ENCODE measurements at places on chromosomes 4 and X.
A peak's percentile ranks its signal among the peaks of the same experiment; 100 is the strongest.

- peak; percentile 57 for DNase-seq
Observed at GRCh38 chr4:88523325-88524129, at the start of gene PYURF. TSS of gene PYURF (minus strand) at chr4:88523776. CDS start at chr4:88523700, 76 bp downstream.

DNA sequence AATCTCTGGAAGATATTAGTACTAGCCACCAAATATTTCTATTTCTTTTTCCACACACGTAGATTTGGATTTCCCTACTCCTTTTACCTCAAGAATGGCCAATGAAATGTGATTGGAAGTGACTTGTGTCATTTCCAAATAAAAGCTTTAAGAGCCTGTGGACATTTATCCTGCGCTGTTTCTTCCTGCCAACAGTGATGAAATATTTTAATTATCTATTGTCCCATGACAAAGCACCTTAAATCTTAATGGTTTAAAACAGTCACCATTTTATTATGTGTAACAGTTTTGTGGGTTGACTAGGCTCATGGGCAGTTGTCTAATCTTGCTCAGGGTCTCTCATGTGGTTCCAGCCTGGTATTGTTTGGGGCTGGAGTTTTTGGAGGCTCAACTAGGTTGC, 3.5 kb upstream of the PGRMC2 start:
- DNase-seq, result no peak

DNA sequence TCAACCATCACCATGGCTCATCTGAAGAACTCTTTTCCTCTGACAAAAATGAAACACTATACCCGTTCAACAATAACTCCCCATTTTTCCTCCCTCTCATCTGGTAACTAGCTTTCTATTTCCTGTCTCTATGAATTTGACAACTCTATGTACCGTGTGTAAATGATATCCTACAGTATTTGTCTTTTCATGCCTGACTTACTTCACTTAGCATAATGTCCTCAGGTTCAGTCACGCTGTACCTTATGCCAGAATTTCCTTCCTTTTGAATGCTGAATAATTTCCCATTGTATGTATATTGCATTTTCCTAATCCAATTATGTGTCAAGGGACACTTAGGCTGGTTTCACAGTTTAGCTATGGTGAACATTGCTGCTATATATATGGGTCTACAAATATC, 18.2 kb downstream of the MAGEA9 start:
- DNase-seq, result no peak

GRCh38 chr4:119657111-119657611, 28.6 kb upstream of the PDE5A start:
- DNase-seq, result no peak

DNA sequence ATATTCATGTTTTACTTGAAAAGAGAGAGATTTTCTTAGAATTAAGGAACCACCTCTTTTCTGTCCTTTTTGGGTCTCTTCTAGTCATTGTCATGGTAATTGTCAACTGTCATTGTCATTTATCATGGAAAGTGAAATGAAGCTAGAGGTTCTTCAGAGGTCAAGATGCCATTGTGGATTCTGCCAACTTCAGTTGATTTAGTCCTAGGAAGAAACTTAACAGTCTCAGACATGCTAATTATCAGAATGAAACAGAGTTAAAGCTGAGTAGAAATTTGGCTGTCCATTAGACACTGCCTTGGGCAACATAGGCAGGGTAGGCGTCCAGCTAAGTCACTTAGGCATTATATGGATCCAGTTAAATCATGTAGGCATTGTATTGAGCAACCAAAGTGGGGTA, 796.1 kb upstream of the ADGRL3 start:
- no peak for DNase-seq

- no peak for DNase-seq
Observed at GRCh38 chr4:182537031-182537795, 294.0 kb downstream of the TENM3 start.

DNA sequence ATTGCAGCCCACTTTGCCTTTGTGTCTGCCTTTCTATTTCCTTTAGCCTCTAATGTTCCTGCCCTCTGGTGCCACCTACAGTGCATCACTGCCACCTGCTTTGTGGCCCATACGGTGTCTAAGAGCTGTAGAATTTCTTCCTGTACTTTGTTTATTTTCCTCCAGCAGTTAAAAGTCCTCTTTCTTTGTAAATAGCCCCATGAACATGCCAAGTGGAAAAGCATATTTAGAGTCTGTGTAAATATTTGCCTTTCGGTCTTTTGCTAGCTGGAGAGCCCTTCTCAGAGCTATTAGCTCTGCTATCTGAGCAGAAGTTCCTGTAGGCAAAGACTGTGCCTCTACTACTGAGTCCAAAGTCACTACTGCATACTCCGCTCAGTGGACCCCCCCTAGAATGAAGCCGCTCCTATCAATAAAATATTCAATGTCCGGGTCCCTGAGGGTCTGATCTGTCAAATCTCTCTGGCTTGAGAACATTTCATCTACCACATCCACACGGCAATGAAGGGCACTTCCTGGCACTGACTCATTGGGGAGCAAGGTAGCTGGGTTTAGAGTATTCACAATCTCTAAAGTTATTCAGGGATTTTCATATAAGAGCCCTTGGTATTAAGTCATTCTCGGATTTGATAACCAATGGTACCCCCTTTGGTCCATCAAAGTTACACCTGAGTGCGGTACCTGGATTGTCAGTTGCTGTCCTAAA, 36.3 kb downstream of the SULT1E1 start:
- no peak for DNase-seq

GRCh38 chr4:86586626-86587380, 7.3 kb upstream of the PTPN13 start:
- no peak for DNase-seq

- DNase-seq, result peak; percentile 55
Observed at GRCh38 chr4:20311856-20312255, 60.2 kb downstream of the SLIT2 start.

DNA sequence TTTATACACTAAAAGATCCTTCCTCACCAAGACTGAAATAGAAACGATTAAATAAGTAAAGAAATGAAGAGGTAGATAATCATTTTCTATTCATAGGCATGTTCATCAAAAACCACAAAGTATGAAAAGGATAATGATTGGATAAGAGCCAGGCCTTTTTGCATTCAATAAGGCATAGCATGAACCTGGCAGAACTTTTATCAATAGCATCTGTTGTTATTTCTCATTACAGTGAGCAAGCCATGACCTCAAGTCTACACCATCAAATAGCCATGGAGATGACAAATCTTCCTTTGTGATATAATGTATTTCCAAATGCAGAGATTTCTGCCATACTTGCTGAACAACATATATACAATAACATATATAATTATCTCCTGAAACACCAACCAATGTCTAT, 206.0 kb upstream of the SLC7A11 start:
- no peak for DNase-seq

DNA sequence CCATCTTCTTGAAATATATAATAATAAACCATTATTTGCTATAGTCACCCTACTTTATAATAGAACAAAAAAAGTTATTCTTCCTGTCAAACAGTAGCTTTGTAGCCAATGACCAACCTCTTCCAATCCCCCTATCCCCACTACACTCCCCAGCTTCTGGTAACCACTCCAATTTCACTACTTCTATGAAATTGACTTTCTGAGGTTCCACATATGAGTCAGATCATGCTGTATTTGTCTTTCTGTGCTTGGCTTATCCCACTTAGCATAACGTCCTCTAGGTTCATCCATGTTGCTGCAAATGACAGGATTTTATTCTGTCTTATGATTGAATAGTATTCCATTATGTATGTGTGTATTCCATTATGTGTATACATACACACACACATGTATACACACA, 809.7 kb upstream of the NDST4 start:
- no peak for DNase-seq

DNA sequence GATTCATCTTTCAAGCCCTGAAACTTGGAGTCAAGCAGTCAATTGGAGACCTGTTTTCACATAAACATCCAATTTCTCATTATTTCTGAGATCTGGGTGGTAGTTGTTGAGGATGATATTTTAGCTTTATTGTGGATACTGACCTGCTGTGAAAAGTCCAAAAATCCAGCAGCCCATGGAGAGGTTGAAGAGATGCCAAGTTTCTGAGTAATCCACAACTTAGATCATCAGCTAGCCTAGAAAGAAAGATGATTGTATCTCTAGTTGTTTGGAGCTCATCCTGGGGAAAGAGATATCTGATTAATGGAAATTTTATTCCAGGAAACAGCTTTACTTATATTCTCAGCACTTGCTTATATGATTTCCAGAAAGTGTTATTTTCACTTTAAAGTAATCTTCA, 48.6 kb upstream of the DCX start:
- DNase-seq, result no peak

- no peak for DNase-seq
Observed at GRCh38 chr4:10704430-10704810, 19.9 kb upstream of the CLNK start.

DNA sequence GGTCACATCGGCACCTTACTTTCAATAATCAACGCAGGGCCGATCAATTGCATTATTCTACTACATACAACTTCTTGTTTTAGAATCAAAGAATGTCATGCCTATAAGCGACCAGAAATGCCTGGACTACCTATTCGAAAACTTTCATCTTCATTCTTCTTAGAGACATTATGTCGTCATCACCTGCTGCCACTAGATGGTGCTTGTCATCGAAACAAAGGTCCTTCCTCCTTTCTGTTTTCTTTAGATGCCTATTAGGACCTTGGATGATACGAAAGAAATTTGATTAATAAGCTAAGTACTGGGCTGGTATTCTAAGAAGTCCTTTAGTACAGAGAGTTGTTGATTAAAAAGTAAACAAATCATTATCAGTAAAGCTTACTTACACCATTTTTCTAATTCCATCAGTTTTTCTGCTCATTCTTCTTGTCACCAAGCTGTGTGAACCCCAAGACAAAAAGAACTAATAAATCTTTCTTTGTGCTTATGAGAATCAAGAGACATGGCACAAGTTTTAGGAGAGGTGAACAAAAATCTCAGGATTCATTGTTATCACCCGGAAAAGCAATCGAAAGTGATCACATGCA, 154.5 kb upstream of the SLC4A4 start:
- no peak for DNase-seq

GRCh38 chr4:38582445-38582844, 81.6 kb upstream of the KLF3 start:
- no peak for DNase-seq

DNA sequence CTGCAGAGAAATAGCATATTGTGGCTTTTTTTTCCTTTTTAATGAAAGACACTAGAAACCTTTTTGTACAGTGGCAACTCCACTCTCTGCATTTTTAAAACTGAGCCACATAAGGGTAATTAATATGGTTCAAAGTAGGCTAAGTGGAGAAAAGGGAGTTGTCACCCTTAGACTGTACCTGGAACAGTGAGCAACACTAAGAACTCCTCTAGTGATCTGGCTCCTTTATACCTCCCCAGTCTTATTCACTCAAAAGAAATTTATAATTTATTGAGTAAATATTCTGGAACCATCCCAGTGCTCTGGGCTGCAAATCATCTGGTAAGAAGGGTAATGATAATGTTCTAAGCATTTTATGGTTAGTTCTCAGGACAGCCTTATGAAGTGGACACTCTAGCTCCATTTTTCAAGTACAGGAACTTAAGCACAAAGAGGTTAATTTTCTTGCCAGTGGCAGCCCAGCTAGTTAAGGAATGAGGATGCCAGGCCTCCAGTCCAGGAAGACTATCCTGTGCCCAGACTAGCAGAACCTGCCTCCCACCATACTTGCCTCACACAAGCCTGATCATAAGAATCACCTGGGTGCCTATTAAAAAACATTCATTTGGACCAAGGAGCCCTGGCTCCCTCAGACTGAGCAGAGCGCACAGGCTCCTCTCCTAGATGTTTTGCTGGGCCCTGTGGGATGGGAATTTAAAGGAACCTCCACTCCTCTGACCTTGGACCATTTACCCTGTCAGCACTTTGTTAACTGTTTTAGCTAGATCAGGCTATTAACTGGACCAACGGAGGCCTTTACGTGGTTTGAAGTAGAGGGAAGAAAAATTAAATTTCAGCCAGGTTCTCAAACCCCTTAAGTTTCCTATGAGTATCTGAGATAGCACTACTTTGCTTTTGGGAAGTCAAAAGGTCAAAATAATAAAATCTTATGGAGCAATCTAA, 102.6 kb downstream of the PDE5A start:
- DNase-seq, result no peak
